AML-193 (cell line): ENCODE measurements at places on chromosomes 5 and 9.

DNA sequence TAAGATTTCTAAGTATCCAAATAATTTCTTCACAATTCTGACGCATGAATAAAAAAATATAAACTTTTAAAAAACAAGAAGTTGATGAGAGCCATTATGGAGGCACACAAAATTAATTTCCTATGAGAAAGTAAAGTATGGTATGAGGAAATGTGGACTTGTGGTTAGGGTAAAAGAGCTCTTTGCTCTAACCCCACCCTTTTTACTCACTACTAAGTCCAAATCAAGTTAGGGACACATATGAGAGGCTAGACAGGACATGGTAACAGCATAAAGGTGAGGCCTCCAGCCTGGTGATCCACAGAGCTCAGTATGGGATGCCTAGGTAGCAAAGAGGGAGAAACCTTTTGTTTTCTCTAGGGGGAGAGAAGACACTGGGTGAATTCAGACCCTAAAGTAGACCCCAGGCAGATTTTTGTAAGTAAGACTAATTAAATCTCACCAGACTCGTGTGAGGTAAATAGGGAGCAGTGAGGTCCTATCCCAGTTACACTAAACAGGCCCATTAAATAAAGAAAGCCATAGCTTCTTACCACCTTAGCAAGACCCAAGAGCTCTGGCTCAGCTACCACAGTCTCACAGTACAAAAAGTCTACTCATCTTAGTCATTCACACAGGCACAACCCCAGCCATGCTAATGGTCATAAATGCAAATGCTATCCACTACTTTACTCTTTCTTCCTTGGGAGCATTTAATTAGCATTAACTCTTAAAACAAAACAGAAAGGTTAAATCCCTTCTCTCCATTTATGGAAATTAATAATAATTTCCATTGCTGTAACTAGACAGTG lies 42.6 kb downstream of the MLLT3 start:
- no peak for DNase-seq

DNA sequence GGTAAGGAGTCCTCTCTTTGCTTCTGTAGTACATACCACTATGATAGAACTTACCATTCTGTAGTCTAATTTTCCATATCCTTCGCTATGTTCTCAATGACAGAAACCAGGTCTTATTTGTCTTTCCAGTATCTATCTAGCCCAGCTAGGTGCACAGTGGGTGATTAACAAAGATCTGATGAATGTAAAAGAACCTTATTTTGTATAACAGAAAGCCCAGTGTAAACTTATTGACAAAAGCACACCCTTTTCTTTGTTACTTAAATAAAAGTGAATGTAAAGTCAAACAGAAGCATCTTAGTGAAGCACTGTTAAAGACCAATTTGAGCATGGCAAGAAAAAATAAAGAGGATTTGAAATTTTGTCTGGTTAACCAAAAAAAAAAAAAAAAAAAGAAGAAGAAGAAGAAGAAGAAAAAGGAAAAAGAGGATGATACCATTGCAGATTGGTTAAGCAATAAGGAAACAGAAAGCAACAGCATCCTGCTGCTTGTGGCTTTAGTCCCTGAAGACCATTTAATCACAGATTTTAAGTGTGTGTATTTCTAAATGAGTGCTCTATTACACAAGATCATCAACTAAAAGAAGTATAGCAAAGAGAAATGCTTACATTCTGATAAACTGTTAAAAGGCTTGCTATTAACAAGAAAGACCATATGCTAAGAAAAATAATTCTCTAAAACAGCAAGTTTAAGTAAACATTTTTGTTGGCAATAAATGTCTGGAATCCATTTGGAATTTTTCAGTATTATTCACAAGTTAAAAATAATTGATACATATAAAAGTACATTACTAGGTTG lies 21.2 kb downstream of the MEGF9 start:
- DNase-seq, result peak; percentile 95

DNA sequence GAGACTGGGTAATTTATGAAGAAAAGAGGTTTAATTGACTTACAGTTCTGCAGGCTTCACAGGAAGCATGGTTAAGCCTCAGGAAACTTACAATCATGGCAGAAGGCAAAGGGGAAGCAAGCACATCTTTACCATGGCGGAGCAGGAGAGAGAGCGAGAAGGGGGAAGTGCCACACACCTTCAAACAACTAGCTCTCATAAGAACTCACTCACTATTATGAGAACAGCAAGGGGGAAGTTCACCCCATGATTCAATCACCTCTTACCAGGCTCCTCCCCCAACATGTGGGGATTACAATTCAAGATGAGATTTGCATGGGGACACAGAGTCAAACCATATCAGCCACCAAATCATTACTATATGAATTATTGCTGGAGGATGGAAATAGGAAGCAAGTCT lies 30.3 kb upstream of the STX17 start:
- DNase-seq, result no peak

- no peak for DNase-seq
Observed at GRCh38 chr9:126532489-126532888, 81.2 kb upstream of the LMX1B start.

- no peak for DNase-seq
Observed at GRCh38 chr9:7640231-7640630, 159.3 kb downstream of the DMAC1 start.

DNA sequence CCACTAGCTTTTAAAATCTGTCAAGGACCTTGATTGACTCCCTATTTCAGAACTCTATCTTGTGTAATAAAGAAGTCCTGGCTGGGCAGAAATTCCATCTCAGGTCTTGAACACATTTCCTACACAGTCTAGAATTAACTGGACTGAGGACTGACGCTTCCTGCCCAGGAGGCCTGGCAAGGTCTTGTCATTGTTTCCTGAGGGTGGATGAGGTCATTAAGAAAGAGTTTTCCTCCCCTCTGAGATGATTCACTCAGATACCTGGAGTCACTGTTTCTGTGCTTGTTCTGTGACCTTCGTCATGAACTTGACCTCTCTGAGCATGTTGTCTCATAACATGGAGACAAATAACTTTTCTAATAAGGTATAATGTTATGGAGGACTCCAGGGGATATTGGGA lies 10.0 kb downstream of the MTAP start:
- DNase-seq, result no peak

DNA sequence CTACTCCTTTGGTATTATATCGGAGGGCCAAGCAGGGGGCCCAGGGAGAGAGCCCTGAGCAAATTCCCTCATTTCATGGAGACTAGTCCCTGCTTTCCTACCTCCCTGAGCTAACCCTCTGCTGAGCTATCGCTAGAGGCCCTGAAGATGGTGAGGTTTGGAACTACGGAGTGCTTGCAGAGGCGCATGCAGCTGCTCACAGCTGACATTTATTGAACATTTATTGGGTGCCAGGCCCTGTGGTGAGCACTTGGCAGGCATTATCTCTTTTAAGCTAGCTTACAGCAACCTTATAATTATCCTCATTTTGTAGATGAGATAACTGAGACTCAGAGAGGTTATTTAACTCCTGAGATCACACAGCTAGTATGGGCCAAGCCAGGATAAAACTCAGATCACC lies 9.8 kb downstream of the FAT2 start:
- no peak for DNase-seq

DNA sequence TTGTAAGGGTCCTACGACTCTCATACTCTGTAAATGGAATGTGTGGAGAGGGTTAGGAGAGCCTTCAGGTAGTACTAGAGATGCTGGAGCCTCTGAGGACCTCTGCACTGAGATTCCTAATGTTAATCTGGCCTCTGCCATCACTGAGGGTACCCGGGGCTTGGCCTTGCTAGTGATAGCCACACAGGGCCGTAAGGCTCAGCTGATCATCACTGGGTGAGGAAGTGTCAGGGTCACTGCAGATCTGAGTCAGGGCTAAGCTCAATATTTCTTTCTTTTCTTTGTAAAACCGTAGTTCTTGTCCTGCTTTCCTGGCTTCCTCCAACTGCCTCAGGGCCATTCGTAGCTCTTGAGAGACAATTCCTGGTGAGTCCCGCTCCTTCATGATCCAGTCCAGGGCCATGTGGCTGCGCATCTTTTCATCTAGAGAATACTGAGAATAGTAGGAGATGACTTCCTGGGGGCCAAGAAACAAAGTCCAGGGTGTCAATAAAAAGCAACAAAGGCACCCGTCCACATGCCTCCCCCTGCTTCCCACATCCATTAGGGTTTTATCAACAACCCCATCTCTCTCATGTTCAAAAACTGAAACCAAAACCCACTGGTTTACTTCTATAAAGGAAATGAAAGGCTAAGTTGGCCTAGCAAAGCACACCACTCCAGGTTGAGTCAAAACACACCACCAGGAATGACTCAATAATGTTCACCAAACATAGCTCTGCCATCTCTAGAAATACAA lies 47.7 kb downstream of the LIX1 start:
- DNase-seq, result no peak

GRCh38 chr5:169265888-169266287 lies 35.1 kb downstream of the SLIT3 start:
- DNase-seq, result peak; percentile 9
